Psoas muscle (tissue), 8 donors: ENCODE measurements at places on chromosomes 6 and 20. TPM values are rescaled to one million over a fixed set of nuclear protein-coding genes. Genes with fewer than 3 reads are reported as not detected.

GRCh38 chr6:79377047-79377446, 142.6 kb upstream of the HMGN3 start:
- no peak for DNase-seq
- no peaks in the 10 kb centered on the region for H3K27me3 ChIP-seq
- no peaks in the 10 kb centered on the region for H3K4me1 ChIP-seq
- no peaks in the 10 kb centered on the region for H3K36me3 ChIP-seq
- H3K4me3 ChIP-seq = no peak overlapping the region
- H3K27ac ChIP-seq = no peak overlapping the region

DNA sequence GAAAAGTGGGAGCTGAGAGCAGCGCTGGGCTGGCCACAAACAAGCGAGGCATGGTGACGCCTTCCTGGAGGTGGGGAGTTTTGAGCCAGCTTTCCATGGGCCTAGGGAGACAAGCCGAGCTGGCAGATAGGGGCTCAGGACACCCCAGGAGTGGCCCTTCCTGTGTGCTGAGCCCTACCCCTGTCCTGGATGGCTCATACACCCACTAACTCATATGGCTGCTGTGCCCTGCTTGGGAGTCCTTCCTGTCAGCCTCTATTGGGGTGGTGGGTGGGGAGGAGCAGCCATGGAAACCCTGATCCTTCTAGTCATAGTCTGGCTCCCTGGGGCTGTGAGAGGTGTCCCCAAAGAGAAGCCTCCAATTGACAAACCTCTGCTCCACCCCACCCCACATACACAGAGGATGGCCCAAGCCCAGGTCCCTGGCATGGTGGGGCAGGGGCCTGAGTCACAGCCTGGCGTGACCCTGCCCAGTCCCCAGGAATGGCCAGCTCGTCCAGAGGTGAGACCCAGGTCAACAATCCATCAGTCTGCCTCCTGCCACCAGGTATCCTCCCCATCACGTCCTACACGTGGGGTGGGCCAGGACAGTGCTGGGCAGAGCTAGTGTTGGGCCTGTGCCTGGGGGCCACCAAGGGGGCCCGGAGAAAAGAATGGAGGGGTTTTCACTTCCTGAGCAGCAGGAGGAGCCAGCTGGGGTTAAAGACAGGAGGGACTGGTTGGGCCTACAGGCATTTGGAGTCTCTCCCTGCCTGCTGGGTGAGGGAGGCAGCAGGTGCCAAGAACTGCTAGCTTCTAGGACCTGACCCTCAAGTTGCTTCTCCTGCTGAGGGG, 52.2 kb downstream of the MRPL14 start:
- peak overlapping the region; percentile 90 for H3K27ac ChIP-seq
- H3K4me1 ChIP-seq = peaks cover 26% of the 10 kb centered on the region
- DNase-seq = peak; percentile 45
- H3K36me3 ChIP-seq = no peaks in the 10 kb centered on the region
- H3K27me3 ChIP-seq = no peaks in the 10 kb centered on the region

- H3K4me3 ChIP-seq = no peak overlapping the region
- H3K4me1 ChIP-seq = no peaks in the 10 kb centered on the region
- H3K27ac ChIP-seq = no peak overlapping the region
- H3K27me3 ChIP-seq = no peaks in the 10 kb centered on the region
Observed at GRCh38 chr20:56409521-56409920, 2.5 kb upstream of the CASS4 start.

ZSCAN31 gene
- 4.8 TPM for total RNA-seq

GRCh38 chr6:16766836-16767745, 5.8 kb upstream of the ATXN1 start:
- H3K4me3 ChIP-seq = no peak overlapping the region
- no peaks in the 10 kb centered on the region for H3K36me3 ChIP-seq
- no peaks in the 10 kb centered on the region for H3K27me3 ChIP-seq
- H3K27ac ChIP-seq = no peak overlapping the region
- DNase-seq = no peak
